ENCODE measurements at places on chromosomes 5 and 9.
A peak's percentile ranks its signal among the peaks of the same experiment; 100 is the strongest.

DNA sequence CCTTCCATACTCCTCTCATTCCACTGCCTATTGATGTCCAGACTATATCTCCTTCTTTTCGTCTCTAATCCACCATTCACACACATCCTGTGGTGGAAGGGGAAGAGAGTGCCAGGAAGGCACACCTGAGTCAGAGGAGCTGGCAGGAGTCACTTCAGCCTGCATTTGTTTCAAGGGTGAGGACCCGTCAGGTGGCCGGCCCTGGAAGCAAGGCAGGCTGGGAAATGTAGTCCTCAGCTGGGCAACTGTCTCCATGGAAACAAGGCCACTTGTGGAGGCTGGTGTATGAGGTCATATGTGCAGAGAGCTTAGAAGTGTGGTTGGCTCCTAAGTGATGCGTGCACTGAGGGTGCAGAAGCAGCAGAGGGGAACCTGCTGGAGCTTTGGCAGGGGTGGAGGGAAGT lies 278.4 kb downstream of the NSG2 start:
- no peak for DNase-seq

DNA sequence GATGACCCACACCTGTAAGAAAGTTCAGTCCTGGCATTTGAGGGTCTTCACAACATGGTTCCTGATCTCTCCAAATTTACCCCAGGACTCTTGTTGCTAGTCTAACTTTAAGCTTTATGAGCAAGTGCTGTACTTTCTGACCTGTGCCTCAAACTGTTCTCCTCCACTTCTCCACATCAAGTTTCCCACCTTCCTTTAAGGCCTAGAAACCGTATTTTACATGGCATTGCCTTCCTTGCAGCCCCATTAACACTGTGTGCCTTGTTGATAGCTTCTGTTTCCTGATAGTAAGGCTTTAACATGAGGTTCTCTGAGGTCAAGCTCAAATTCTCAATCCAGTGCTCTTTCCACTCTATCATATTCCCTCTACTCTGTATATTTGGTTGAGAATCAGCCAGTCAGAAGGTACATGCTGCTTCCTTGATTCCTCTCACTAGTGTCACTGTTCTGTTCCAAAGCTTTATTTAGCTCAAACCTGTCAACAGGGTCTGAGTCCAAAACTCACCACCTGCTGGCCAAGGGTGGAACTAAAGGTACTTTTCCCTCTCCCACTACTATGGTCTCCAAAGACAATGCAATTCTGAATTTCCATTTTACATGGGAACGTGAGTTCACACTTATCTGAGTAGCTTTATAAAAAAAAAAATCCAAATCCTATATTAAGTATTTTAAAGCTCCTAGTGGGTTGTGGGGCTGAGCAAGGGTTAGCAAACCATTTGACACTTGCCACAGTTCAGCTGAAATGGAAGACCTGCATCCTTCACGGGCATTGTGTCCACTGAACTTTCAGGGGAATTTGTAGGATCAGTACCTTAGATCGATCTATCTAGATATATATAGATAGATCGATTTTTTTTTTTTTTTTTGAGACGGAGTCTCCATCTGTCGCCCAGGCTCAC lies 21.1 kb downstream of the VCP start:
- peak; percentile 22 for DNase-seq

DNA sequence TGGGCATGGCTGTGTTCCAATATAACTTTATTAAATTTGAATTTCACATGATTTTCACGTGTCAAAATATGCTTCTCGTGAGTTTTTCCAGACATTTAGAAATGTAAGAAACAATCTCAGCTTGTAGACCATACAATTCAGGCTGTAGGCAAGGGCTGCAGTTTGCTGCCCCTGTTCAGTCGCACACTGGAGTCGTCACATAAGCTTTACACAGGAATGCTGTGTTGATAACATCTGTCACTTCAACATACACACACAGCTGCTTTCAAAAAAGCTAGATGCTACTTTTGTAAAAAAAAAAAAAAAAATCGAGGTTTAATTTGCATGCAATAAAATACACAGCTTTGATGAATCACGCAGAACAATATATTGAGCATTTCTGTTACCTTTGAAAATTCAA lies 77.9 kb downstream of the MYO10 start:
- no peak for DNase-seq

GRCh38 chr5:134145041-134145757 lies 30.7 kb downstream of the TCF7 start:
- peak; percentile 9 for DNase-seq

DNA sequence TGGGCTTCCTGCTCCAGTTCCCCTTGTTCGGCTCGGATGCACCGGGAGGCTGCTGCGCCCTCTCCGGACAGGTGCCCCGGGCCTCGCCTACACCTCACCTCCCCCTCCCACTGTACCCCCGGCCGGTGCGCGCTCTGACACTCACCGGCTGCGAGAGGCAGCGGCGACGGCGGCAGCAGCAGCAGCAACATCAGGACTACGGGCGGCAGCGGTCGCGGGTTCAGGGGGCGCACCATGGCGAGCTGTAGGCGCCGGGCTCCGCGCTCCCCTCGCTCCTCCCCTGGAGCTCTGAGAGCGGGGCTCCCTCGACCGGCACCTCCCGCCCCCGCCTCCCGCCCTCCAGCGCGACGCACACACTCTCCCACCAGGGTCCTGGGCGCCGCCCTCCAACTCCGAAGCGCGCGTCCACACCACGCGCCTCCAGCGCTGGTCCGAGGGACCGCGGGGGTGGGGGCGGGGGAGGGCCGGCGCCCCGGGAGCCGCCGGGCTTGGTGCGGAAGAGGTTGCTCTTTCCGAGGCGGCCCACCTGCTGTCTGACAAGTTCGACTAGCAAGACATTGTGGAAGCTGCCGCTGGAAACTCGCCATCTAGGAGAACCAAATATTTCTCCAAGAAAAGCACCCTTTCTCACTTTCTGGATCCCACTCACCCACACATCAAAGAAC lies at the start of gene GFRA3:
Gene GFRA3 (minus strand): TSS at position 433 of the 665 bp plus-strand sequence. CDS start 197 bp downstream, at position 236.
- no peak for DNase-seq

GRCh38 chr5:56522960-56523359 lies 289.8 kb upstream of the ANKRD55 start:
- DNase-seq: no peak

- no peak for DNase-seq
Observed at GRCh38 chr5:103565719-103566118, 3.1 kb upstream of the NUDT12 start.

DNA sequence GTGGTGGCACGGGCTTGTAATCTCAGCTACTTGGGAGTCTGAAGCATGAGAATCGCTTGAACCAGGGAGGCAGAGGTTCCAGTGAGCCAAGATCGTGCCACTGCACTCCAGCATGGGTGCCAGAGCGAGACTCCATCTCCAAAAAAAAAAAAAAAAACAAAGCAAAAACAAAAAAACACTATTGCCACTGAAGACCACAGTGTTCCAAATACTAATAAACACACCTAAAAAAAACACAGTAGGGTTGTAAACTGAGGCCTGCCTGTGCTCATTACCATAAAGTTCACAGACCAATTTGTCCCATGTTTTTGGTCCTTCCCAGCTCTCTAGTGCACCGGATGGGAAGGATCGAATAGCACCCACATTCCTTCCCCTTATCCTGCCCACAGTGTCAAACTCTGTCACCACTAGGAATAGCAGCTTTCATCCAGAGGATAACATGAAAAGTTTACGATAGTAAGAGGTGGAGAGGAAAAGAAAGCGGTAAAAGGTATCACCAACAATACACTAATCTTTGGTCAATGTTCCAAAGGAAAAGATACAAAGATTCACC lies 49.2 kb downstream of the MYO10 start:
- no peak for DNase-seq

GRCh38 chr9:136057236-136058081 lies 37.6 kb downstream of the NACC2 start:
- no peak for DNase-seq

- no peak for DNase-seq
Observed at GRCh38 chr9:13171261-13171660, 108.2 kb downstream of the MPDZ start.

- no peak for DNase-seq
Observed at GRCh38 chr9:109192732-109193361, 25.8 kb upstream of the FRRS1L start.

GRCh38 chr5:145936401-145937131 lies at the start of gene SH3RF2:
Gene SH3RF2, plus strand, starts transcription at chr5:145936578. Its CDS starts 1,351 bp downstream, at chr5:145937929.
- DNase-seq: no peak

GRCh38 chr5:87946271-87946670 lies 322.4 kb downstream of the TMEM161B start:
- DNase-seq: no peak

GRCh38 chr5:34627794-34628193 lies 28.3 kb upstream of the RAI14 start:
- no peak for DNase-seq

DNA sequence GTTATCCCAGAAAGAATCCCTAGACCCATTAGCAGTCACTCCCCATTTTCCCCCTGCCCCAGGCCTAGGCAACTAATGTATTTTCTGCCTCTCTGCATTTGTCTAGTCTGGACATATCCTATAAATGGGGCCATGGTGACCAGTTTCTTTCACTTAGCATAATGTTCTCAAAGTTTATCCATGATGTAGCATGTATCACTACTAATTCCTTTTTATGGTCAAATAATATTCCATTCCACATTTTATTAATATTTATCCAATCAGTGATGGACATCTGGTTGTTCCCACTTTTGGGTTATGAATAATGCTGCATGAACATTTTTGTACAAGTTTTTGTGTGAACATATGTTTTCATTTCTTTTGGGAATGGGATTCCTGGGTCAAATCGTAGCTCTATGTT lies 1.5 kb downstream of the FCHO2 start:
- no peak for DNase-seq

- no peak for DNase-seq
Observed at GRCh38 chr9:132006677-132007370, 72.8 kb downstream of the MED27 start.

GRCh38 chr5:2746561-2747032 lies 4.9 kb downstream of the IRX2 start:
- no peak for DNase-seq

DNA sequence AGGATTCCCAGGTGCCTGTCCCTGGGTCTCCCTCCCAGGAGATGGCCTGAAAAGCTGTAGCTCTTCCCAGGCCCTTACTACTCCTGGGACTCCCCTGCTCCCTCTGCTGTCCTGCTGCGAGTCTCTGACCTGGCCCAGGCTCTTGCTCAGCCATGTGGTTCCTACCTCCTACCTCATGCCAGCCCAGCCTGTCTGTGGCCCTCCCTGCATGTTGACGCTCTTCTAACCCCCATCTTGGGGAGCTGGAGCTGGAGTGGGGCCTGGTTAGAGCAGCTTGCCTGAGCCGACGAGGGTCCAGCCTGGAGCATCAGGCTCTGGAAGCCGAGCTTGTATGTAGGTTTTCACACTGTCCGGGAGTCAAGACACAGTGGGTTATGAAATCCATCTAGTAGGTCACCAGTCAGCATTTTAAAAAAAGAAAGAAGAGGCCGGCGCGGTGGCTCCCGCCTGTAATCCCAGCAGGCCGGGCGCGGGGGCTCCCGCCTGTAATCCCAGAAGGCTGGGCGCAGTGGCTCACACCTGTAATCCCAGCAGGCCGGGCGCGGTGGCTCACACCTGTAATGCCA lies 244.4 kb downstream of the FANCC start:
- DNase-seq: no peak
